ENCODE measurements at places on chromosomes 1 and 21.

DNA sequence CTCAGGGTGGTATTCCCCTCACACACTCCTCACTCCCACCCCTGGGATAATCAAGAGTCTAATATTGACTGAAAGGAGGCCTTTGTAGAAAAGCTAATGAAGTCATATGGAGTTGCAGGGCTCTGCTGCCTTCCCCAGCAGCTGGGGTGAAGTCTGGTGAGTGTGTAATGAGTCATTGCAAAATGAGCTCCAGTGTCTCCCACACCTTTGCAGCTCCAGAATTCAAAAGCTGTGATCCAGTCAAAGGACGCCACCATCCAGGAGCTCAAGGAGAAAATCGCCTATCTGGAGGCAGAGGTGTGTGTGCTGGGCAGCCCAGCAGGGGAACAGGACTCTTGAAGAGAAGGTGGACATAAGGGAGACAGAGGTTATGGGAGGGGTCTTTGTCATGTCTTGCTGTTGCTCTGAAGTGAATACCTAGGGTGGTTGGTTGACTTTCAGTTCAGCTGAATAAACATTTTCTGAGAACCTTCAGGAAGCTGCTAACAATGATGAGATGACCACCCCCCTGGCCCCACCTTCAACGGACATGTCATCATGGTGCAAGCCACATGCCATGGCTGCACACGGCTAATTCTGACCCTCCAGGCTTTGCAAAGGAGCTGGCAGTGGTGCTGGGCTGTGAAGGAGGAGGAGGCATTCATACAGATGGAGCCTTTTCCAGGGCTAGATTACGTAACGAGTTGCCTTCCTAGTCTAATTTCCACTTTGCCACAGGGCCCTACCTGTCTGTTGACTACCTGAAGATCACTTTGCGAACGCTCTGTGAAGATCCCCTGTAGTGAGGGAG, 32.2 kb upstream of the SNX27 start:
- no peak for DNase-seq

DNA sequence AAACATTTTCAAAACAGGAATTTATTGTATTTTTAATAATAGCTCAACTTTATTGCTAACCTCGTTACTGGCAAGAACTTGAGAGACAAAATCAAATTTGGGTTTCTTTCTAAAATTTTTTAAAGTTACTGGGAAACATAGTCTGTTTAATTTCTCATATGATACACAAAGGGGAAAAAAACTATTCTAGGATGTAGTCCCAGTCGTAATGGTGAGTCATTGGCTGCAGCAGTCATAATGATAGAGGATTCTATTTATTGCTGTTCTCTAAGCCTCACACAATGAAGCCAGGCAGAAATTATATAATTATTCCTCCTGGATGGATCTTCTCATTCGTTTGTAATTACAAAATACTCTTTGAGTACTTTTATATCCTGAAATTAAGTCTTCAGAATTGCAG, 326.5 kb upstream of the SGIP1 start:
- DNase-seq, result no peak

- no peak for DNase-seq
These were observed 82.0 kb upstream of the RUNX3 start for GRCh38 chr1:25011943-25012638.

DNA sequence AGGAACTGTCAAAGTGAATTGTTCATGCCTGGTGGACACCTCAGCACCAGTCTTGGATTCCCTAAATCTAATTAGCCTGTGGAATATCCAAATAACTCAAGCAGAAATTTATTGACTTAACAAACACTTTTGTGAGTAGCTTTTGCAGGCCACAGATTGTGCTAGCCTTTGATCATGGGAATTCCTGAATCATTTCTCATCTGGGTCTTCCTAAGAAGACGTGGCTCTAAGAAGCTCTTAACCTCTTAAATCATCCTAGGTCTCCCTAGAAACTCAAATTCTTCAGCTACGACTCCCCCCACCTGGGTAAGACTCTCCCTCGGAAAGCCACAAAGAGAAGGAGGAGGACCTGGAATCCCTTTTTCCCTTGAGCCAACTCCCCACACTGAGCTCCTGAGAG, 53.8 kb upstream of the PSEN2 start:
- no peak for DNase-seq

DNA sequence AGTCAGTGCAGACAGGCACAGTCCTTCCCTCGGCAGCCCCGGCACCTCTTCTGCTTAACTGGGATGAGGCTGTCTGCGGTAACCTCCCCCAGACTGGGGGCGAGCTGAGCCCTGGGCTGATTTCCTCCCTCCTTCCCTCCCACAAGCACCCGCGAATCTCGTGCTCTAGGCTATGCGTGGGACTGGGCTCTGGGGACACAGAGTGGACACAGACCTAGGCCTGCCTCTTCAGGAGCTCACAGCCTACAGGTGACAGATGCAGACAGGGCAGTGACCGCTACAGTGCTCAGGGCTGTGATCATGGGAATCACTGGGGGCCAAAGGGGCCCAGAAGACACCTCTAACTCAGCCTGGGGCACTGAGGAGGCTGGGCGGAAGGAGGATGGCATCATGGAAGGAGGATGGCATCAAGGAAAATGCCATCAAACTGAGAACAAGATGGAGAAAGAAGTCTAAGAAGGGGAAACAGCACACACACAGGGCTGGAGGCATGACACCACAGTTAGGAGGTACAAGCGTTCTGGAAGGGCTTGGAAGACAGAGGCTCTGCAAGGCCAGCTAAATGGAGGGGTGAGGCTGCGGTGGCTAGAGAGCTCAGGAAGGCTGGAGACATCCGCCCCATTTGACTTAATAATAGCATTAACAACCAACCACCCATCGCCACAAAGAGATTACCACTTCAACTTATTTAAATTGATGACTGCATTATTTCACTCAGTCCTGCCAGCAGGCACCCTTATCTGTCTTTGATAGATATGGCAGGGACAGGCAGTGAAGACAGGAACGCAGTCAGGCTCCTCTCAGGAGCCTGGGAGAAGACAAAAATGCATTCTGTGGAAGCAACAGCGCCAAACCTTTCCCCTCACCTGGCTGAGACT, 4.2 kb downstream of the TTC39A start:
- no peak for DNase-seq

GRCh38 chr1:167107456-167107855, 13.6 kb downstream of the STYXL2 start:
- DNase-seq, result no peak
